ENCODE measurements at places on chromosomes 13 and 19. TPM values are rescaled to one million over a fixed set of nuclear protein-coding genes. Genes with fewer than 3 reads are reported as not detected.
A peak's percentile ranks its signal among the peaks of the same experiment; 100 is the strongest.

The FXYD7 gene
- not detected for total RNA-seq

GRCh38 chr13:112054616-112055015 lies 12.3 kb upstream of the SOX1 start:
- DNase-seq: no peak

DNA sequence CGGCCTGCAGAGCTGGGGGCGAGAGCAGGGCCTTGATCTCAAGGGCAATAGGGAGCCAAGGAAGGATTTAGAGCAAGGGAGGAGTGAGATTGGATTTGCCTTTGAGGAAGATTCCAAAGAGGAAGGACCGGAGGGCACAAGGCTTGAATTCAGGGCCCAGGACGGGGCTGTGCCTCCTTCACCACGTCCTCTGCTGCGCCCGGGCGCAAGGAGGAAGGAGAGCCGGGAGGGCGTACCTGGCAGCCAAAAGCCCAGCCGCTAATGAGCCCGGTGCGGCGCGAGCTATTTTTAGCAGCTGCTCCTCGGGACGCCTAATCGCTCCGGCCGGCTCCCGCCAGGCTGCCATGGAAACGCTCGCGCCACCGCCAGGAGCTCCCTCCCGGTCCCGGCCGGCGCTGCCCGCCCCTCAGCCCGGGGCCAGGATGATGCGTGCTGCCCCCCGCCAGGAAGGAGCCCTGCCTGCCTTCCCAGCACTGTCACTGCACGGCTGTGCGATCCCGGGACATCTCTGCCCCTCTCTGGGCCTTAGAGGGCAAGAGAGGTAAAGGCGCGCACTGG lies 31.3 kb downstream of the TINCR start:
- peak; percentile 84 for DNase-seq

The ZNF681 gene
- total RNA-seq: 0.30 TPM

GRCh38 chr19:15479391-15480345 lies at the start of gene PGLYRP2:
Gene PGLYRP2, minus strand, starts transcription at chr19:15479501. Its CDS starts 130 bp downstream, at chr19:15479371.
- no peak for DNase-seq

The SERPINE3 gene
- total RNA-seq: not detected

The PSG11 gene
- not detected for total RNA-seq

- DNase-seq: no peak
Measured at GRCh38 chr13:59452189-59452890, 711.4 kb downstream of the DIAPH3 start.

- no peak for DNase-seq
Measured at GRCh38 chr19:47001584-47001983, 18.1 kb upstream of the NPAS1 start.

DNA sequence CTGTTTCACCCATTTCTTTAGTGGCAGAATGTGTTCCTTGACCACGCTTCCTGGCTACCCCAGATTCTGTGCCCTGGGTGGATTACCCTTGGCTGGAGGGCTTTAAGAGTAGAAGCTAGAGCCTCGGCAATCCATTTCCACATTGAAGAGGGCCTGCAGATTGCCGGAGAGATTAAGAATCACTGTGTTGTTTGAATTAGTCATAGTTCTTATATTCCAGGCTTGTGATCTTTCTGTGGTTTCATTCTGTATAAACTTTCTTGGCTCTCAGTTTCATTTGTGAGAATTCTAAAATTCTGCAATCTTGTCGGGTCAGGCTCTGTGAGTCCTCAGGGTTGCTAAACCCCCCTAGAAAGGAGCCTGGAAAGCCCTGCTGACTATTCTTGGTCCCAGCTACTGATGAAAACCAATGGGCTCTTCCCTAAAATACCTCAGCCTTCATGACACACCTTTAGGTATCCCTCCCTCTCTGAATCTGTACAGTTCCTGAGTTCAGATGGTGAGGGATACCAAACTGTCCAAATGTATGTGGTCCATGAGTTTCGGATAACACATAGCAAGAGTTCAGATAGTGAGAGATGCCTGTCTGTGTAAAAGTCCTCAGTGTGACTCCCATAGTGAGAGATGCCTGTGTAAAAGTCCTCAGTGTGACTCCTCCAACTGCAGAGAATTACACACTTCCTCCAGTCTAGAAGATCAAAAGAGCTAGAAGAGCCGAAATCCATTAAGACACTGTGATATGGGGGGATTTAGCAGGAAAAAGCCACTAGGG lies 4.3 kb downstream of the PHF11 start:
- no peak for DNase-seq

The SIGLEC8 gene
- total RNA-seq: 0.13 TPM

The KLHL1 gene
- total RNA-seq: not detected

DNA sequence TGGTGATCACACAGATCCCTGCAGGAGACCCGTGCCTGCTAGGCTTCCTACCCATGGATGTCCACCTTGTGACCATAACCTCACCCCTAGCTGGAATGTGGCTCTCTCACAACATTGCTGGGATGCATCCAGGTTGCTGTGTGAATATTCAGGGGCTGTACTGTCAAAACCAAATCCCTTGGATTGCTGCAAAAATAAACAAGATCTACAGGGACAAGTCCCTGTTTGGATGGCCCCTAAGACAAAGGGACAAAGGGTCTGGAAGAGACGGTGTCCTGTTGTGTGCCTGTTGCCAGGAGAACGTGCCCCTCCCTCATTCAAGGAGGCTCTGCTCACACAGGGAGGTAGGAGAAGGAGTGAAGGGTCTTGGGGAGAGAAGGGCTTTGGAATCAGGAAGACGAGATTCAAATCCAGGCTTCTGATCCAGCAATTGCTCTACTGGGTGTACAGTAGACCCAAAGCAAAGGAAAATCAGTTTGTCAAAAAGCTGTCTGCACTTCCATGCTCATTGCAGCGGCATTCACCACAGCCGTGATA lies 89.2 kb upstream of the WASF3 start:
- DNase-seq: no peak

The ZNF568 gene
- total RNA-seq: 7.2 TPM
